ENCODE measurements at places on chromosomes 3 and 15.

DNA sequence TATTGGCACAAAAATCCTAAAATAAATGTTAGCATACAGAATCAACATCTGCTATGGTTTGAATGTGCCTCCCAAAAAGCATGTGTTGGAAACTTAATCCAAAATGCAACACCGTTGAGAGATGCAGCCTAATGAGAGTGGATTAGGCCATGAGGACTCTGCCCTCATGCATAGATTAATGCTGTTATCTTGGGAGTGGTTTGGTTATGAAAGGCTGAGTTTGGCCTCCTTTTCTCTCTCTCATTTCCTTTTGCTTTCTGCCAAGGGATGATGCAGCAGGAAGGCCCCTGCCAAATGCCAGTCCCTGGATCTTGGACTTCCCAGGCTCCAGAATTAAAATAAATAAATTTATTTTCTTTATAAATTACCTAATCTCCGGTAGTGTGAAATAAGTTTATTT is 49.4 kb downstream of the SYNM start:
- no peak for DNase-seq

GRCh38 chr3:194184801-194185200 is 48.9 kb downstream of the HES1 start:
- DNase-seq = no peak

GRCh38 chr3:115667738-115668065 is 44.4 kb downstream of the GAP43 start:
- no peak for DNase-seq

DNA sequence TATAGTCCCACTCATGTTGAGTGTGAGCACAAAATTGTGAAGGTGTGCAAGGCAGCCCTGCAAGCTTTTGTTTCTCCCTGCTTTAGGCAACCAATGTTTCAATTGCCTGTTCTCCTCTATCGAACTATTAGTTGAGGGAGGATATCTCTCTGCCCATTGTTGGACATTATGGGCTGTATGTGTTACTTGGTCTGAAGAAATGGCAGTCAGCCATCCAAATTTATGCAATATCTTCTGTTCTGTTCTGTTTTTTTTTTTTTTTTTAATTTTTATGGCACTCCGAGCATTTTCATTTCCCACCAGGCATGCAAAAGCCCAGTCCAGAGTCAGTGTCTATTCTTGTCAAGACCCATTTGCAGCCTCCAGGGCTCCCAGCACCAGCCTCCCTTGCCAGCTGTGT is 44.0 kb downstream of the ANAPC13 start:
- no peak for DNase-seq

DNA sequence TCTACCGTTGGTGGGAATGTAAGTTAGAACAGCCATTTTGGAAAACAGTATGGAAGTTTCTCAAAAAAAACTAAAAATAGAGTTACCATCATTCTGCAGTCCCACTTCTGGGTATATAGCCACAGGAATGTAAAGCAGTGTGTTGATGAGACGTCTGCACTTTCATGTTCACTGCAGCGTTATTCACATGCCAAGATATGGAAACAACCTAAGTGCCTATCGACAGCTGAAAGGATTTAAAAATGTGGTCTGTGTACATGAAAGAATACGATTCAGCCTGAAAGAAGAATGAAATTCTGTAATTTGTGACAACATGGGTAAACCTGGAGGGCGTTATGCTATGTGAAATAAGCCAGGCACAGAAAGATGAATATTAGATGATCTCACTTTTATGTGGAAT is 157.7 kb downstream of the THSD4 start:
- no peak for DNase-seq

GRCh38 chr3:160381470-160381869 is 17.6 kb downstream of the IFT80 start:
- no peak for DNase-seq

DNA sequence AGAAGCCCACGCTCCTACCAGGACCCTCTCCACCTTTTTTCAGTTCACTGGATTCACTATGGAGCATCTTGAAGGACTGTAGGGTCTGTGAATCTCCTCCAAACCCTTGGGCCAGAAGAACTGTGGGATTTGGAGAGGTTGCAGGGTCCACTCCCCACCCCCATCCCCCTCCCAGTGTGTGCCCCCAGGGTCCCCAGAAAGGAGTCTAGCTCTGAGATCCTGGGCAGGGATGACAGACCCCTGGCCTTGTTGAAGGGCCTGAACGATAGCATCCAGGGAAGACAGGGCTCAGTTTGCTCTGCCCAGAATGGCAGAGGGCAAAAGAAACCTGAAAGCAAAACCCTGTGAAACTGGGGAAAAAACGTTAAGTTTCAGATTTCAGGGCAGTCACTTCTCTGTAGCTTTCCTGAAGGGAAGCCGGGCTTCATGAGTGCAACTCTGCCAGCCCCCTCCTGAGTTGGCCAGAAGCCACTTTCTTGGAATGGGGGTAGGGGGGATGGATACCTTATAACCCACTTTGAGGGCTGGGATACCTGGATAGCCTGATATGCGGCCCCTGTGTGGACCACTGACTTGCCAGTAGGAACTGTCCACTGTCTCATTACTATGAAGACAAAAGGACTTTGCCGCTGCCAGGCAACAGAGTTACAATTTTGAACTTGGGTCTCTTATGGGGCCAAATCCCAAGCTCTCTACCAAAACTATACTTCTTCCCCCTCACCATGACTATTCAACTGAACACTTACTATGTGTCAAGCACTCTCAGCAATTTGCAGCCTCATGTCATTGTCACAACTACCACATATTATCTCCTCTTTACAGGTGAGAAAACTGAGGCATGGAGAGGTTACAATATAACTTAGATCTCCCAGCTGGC is 1.6 kb upstream of the CISH start:
- DNase-seq = no peak

DNA sequence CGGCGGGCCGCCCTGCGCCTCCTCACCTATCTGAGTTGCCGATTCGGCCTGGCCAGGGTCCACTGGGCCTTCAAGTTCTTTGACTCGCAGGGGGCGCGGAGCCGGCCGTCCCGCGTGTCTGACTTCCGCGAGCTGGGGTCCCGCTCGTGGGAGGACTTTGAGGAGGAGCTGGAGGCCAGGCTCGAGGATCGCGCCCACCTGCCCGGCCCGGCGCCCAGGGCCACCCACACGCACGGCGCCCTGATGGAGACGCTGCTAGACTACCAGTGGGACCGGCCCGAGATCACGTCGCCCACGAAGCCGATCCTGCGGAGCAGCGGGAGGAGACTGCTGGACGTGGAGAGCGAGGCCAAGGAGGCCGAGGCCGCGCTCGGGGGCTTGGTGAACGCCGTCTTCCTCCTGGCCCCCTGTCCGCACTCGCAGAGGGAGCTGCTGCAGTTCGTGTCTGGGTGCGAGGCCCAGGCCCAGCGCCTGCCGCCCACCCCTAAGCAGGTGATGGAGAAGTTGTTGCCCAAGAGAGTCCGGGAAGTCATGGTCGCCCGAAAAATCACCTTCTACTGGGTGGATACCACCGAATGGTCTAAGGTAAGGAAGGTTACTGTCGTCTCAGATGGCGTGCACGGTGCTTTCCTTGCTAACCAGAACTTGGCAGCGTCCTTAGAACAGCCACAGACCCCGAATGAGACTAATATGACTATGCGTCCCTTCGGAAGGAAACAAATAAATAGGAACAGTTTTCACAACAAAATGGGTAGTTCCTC is 567 bp downstream of the TICRR start:
- no peak for DNase-seq

- no peak for DNase-seq
These were observed 2.3 kb downstream of the ACTC1 start for GRCh38 chr15:34793071-34793470.

DNA sequence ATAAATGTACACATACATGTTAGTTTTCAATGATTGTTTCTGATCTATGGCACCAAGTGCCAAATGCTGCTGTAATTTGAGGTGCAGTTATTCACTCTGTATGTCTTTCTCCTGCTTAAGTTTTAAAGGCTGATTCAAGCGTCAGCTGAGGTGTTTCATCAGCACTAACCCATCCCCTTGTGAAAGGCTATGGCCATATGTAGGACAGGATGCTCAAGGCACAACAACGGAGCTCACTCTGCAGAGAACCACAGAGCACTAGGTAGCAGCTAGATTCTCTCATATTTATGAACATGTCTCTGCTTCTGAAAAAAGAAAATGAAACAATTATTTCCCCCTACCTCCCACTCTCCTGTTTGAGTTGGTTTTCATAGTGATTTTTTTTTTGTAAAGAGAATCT is 340.0 kb upstream of the TMCO5A start:
- DNase-seq = no peak

DNA sequence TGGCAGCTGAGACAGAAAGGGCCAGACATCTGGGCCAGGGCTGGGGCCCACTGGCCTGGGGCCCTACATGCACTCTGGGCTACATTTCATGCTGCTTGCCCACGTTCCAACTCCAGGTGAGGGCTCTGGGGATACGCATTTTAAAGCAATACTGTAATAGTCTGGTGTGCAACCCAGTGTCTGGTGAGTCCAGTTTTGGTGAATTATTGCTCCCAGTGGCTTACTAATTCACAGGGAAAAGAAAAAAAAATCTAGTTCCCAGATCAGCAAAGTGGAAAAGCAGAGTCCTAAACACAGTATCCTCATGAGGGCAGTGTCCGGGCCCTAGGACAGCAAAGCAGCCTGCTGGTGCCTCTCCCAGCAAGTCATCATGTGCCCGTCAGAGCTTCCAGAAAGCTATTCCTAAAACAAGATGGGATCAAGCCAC is 82.4 kb downstream of the CCNL1 start:
- DNase-seq = no peak

DNA sequence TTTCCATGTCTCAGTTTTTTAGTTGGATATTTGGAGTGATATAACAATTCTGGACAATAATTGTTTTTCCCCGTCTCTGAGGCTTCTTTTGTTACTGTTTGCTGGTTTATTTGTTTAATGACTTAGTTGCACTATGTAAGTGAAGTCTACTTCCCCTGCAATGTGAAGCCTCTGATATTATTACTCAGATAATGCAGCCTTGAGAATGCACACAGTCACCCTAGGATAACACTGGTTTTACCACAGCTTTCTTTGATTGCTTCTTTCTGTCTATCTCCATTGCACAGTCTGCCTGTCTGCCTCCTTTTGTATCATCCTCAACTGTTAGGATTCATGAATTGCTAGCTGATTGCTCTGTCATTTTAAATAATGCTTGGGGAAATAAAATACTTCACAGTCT is 208.7 kb upstream of the ROBO1 start:
- DNase-seq = no peak

DNA sequence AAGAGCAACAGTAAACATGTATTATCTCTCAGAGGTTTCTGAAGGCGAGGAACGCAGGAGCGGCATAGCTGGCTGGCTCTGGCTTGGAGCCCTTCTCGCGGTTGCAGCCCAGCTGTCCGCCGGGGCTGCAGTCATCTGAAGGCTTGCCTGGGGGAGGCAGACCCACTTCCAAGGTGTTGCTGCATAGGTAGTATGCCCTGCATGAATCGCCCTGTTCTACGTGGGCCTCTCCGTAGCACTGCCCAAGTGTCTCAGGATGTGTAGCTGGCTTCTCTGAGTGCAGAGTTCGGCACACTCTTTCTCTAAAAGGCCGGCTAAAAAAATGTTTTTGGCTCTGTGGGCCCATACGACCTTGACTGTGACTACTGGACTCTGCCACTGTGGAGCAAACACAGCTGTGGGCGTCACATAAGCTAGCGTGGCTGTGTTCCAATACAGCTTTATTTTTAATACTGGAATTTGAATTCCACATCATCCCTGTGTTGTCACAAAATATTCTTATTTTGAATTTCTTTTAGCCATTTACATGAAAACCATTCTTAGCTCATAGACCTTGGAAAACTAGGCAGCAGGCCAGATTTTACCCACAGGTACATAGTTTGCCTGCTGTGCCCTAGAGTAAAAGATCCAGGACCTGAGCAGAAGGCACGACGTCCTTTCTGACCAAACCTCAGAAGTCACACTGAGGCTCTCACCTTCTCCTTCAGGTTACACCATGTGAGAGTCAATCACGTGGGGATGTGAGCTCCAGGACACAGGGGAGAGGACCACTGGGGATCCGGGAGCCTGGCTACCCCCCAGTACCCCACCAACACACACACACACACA is 55.9 kb downstream of the PGPEP1L start:
- DNase-seq = no peak

GRCh38 chr3:142941373-142942123 is 21.9 kb downstream of the PAQR9 start:
- DNase-seq = no peak

GRCh38 chr3:134084242-134084950 is 54.7 kb upstream of the SLCO2A1 start:
- no peak for DNase-seq

DNA sequence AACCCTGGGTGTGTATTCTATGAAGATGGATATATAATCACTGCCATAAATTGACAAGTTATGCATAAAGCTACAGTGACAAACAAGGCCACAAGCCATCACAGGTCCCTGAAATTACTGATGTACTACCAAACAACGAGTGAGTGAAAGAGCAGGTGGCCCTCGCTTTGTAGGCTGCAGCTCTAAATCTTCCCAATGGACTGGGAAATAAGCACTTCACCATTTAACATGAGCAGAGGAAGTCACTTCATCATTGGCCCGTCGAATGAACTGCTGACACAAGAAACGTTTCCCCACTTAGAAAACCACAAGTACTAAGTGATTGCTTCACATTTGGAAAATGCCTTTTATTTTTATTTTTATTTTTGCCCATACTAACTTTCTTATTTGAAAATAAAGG is 218.0 kb downstream of the ZNF385D start:
- DNase-seq = no peak

DNA sequence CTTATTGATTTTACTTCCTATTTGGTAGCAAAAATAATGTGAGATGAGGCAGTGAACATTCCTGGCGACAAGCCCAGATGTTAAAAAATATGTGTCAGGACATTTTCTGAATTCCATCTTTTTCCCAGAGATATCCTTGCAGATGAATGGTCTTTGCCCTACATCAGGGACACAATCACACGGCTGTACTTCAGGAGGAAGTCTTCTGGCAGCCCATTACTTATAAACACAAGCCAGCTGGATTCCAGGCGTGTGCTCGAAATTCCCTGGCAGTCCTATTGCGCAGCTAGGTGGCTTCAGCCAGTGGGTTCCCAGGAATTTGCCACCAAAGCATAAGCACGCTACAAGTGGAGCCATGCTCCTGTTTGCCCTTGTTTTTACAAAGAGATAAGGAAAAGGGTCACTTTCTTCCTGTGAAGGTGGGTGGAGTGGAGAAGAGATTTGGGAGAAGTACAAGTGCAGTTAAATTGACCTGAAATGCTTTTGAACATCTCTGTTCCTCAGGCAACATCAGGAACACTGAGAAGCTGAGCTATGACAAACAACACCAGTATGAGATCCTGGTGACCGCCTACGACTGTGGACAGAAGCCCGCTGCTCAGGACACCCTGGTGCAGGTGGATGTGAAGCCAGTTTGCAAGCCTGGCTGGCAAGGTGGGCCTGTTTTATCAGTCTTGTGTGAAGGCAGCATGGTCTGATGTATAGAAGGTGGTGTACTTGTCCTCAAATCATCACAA is 257.1 kb upstream of the TRIM42 start:
- no peak for DNase-seq

- DNase-seq = no peak
These were observed 53.7 kb upstream of the MEF2A start for GRCh38 chr15:99511866-99512661.

DNA sequence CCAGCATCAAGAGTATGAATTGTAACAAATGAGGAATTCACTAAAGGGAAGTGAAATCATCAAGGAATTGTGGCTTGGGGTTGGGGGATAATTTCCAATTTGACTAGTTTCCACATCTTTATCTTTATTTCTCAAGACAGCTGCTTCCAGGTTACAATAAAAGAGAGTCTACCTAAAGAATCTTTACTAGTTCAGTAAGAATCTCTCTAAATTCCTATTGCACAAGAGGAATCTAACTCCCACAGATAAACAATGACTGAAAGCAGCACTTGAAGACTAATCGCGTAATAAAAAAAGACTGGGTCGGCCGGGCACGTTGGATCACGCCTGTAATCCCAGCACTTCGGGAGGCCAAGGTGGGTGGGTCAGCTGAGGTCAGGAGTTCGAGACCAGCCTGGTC is 194.4 kb downstream of the KBTBD8 start:
- no peak for DNase-seq
